ENCODE measurements at places on chromosomes 1 and 21.

- DNase-seq, result no peak
Observed at GRCh38 chr1:72526926-72527325, 244.6 kb upstream of the NEGR1 start.

GRCh38 chr1:38536089-38536488 lies 323.5 kb downstream of the RRAGC start:
- DNase-seq, result no peak

DNA sequence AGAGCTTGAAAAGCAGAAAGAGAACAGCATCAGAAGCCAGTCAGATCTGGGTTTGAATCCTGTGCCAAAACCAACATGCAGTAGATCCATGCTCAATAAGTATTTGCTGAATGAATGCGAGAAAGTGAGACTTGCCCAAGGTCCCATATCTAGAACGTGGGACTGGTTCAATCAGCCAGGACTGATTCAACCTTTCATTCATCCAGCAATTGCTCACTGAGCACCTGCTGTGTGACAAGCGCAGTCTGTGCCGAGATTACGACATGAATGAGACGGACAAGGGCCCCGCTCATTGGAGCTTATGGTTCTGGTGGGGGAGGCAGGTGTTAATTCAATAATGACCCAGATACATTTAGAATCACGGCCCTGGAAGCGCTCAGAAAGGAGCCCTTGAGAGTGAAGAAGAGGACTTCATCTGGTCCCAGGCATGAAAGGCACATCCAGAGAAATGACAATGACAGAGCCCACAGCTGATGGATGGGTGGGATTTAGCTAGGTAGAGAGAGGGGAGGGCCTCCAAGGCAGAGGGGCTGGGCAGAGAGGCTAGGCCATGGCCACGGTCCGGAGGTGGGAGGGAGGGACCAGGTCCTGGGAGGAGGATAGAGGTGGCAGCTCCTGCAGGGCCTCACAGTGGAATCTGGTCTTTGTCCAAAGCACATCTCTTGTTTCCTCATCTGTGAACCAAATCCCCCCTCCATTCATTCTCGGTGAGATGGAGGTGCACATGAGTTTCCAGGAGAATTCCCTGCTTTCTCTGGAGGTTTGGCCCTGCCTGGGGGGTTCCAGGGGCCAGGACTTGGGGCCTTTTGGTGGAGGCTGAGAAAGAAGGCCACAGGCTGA lies 4.2 kb upstream of the FAM131C start:
- no peak for DNase-seq

DNA sequence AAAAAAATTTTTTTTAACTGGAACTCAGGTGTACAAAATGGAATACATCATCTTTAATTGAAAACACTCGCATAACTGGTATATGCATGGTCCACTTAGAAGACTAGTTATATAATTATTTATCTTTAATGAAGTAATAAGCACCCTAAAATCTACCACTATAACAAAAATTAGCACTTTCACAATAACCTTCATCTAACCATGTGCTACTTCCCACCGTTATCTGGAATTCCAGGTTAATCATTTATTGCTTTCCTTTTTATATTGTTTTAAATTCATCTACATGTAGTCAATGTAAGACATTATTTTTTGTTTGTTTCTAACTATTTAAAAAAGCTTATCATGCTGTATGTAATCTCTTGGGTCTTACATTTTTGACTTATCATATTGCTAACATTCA lies 39.0 kb downstream of the GDAP2 start:
- no peak for DNase-seq

DNA sequence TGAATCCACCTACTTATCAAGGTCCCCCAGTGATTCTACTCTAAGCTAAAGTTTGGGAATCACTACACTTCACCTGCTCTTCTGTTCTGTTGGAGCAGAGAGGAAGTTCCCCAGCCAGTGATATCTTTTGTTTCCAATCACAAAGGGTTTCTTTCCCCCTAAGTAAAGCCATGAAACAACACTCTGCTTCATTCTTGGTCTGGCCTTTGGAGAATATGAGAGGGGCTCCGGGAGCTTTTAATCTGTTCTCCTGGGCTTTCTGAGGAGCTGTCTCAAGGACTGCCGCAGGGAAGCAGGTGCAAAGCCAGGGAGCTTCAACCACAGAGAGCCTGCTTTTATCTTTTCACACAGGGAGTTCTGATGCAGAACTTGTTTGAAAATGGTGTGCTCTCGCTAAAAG lies 10.1 kb upstream of the SLAMF9 start:
- no peak for DNase-seq

DNA sequence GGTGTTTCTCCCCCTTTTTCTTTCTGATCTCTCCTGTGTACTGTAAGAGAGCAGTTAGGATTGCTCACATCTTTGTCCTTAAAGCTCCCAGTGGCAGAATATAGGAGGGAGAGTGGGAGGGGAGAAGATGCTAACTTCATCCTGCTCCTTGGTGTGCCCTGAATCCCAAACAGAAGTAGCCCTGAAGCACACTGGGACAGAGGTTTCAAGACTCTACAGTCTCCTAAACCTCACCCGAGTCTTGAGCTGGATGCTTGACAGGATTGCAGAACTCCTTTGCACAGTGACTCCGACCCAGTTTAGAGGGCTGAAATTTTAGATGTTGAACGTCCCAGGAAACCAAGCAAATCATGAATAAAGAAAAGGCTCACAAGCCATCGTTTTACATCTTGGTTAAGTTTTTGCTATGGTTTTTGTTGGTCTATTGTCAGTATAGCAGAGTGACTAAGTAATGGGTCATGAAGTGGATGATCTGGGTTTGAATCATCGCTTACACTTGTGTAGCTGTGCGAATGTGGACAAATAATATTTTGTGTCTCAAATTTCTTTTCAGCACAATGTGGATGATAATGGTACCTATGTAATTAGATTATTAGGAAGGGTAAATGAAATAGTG lies 37.5 kb downstream of the XCL2 start:
- DNase-seq, result no peak

- no peak for DNase-seq
Observed at GRCh38 chr1:39711104-39711965, 20.1 kb upstream of the HPCAL4 start.

DNA sequence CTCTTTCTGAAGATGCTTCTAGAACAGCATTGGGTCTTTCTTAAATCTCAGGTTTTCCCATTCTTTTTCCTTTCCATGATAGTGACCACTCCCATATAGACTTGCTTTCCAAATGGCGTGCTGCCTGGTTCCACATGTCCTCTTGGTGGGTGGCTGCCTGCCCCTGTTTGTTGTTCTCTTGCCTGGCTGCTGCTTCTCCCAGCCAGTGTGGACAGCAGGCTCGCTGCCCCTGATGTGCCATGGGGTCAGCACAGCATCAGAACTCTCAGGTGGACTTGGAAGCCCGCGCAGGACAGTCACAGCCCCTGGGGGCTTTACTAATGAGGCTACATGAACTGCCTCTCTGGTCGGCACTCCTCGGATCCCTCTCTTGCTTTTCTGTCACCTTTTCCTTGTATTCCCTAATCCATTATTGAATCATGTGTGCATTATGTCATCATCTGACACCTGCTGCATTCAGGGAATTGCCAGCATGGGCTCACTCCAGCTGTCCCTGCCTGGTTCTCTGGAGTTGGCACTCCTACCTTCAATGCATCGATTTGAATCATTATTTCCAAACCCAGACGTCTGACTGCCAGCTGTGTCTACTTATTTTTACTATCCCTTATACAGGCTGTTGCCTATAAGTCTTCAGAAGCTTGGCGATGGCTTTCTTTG lies 100.5 kb upstream of the COA6 start:
- DNase-seq, result peak; percentile 21

DNA sequence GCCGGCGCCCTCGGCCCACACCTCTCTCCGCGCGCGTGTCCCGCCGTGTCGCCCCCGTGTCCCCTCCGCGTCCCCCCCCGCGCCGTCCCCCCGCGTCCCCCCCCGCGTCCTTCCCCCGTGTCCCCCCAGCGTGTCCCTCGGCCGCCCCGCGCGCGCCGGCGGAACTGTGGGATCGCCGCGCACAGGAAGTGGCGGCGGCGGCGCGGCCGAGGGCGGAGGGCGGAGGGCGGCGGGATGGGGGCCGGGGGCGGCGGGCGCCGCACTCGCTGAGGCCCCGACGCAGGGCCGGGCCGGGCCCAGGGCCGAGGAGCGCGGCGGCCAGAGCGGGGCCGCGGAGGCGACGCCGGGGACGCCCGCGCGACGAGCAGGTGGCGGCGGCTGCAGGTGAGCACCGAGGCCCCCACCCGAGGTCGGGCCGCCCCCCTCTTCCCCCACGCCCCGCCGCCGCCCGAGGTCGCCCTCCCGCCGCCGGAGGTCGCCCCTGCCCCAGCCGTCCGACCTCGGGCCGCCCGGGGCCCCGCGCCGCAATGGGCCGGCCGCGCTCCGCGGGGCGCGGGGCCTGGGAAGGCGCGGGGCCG lies at the start of gene AGPAT3:
AGPAT3 (plus strand) TSS at position 262 of the 578 bp plus-strand sequence. CDS start 94,459 bp downstream, outside the sequence.
- DNase-seq, result no peak

- no peak for DNase-seq
Observed at GRCh38 chr1:116785006-116785405, 30.8 kb downstream of the CD2 start.

GRCh38 chr21:33394260-33394659 lies 9.0 kb upstream of the IFNGR2 start:
- DNase-seq, result no peak

- DNase-seq, result no peak
Observed at GRCh38 chr1:203289982-203290260, 15.4 kb upstream of the BTG2 start.

DNA sequence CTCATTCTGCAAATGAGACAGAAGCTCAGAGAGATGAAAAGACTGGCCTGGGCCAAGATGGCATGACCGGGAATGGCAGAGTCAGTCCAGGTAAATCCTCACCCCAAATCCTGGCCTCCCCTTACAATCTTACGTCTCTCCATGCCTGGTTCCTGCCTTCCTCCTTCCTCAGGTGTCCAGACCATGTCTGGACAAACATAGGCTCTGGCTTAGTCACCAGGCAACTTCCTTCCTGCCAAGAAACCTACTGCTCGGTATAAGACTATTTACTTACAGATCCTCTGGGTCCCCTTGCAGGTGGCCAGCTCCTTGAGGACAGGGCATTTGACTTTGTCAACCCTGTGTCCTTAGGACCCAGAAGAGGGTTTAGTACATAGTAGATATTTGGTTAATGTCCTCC lies 69.4 kb upstream of the ROR1 start:
- DNase-seq, result no peak

DNA sequence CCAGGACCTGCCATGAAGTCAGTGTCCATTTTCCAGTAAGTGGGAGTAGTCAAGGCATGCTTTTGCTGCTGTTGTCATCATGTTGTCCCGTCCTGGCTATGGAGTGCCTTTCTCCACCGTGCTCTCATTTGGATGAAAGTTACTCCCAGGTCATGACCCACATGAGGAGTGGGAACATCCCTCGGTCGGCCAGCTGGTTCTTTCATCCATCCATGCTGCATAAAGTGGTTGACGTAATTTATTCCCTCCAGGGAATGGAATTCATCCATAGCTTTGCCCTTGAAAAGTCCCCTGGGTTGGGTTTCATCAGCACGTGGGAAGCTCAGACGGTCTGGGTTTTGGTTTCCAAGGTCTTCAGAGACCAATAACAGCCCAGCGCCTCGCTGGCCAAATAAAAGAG lies 11.6 kb downstream of the PLA2G2A start:
- no peak for DNase-seq

DNA sequence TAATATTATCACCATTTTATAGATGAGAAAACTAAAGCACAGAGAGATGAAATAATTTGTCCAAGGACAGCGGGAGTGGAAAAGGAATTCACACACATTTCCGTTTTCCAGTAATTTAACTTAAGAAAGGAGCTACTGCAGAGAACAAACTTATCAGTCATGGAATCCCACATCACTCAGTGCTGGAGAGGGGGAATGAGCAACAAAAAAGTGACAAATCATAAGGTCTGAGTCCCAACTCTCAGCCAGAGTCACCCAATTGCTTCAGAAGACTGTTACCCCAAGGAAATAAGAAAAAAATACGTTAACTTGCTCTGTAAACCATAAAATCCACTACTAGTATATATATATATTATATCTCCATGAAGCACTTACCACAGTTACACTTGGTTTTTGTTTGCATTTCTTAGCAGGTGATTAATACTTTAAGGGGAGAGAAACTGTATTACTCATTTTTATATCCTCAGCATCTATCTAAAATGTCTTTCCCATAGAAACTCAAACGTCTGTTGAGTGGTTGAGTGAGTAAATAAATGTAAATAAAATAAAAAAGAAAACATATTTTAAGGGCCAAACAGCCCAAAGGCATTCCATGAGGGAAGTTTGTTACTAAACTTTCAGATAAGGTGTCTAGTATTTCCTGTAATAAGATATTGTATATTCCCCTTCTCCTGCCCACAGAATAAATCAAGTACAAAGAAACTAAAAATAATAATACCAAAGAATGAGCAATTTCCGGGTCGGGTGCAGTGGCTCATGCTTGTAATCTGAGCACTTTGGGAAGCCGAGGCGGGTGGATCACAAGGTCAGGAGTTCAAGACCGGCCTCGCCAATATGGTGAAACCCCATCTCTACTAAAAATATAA lies 76.8 kb downstream of the SLC45A1 start:
- DNase-seq, result no peak

DNA sequence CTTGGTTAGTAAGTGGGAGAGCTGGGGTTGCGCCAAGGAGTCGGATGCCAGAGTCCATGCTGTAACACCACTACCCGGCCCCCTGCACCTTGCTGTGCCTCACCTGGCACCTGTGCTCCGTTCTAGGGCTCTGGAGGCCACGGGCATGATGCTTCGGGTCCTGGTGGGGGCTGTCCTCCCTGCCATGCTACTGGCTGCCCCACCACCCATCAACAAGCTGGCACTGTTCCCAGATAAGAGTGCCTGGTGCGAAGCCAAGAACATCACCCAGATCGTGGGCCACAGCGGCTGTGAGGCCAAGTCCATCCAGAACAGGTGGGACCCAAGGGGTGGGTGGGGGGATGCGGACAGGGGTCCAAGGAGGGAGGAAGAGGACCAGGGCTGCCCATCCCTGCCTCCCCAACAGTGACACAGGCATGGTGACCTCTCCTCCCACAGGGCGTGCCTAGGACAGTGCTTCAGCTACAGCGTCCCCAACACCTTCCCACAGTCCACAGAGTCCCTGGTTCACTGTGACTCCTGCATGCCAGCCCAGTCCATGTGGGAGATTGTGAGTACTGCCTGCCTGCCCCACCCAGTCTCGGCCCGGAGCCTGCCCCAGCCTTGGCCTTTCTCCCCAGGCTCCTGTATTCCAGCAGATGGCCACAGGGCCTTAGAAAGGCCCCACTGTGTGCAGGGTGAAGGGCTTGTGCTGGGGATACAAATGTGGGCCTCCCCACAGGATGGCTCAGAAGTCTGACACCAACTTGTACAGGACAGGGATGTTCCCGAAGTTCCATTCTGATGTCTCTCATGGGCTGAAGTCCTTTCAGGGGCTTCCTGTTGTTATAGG lies 9.6 kb upstream of the HTR6 start:
- DNase-seq, result no peak

DNA sequence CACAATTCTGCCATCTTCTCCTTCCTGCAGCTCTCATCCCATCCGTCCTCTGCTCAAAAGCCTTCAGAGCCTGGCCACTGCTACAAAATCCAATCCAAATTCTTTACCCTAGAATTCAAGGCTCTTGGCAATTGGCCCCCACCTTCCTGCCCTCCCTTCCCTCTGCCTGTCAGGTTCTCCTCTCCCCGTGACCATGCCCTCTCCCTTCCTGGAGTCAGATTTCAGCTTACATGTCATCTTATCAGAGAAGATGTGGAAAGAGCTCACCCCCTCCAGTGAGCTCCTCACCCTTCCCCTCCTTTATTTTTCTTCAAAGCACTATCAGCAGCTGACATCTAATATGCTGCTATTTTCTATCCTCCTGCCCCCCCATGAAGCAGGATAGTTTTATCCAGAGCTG lies 86.9 kb downstream of the GRIK3 start:
- no peak for DNase-seq

- no peak for DNase-seq
Observed at GRCh38 chr1:147627435-147628110, 42.8 kb downstream of the ACP6 start.

- DNase-seq, result no peak
Observed at GRCh38 chr1:171221665-171222591, 26.4 kb upstream of the FMO1 start.

Data from NCI-H2081 treated with DMSO at 0.1 percent for 48 hours (cell line).